ENCODE measurements at places on chromosomes 2 and 18.

- DNase-seq = no peak
These were observed 134.5 kb upstream of the TNP1 start for GRCh38 chr2:216994353-216994854.

DNA sequence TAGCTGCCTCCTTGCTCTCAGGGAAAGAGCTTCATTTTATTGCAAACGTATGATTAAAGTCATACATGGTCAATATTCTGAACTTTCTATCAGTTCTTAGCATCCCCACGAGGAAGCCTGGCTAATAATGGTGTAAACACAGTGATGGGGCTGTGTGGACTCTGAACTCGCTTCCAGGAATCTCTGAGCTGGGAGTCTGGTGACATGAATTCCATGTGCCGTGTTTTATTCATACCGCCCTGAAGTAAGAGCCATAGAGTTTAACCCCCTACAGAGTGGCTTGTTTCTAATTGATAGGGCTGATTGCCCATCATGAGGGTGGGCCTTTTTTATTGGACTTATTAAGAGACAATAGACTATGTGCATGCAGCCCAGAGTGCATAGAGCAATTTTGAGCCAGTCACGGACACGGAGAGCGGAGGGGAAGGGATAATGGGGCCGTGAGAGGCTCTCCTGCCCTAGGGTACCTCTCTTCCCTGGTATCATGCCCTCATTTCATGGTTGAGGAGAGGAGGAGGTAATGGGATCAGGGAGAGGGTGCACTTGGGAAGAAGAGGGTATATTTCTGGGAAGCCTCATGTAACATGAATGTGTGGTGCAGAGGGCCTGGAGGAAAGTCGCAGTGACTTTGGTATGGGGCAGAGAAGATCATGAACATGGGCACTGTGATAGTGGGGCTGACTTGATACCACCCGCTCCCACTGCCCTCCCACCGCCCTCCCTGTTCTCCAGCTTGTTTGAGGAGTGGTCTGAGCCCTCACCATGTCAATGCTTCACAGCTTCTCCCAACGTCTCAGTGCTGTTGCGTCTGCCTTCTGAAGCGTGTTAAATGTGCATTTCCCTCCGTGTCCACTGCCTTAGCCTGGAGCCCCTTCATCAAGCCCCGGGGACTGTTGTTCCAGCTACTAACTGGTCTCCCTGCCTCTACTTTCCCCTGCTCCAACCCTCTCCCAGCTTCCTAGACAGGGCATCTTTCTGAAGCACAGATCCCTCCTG, 73.2 kb downstream of the IL1R2 start:
- DNase-seq = no peak

DNA sequence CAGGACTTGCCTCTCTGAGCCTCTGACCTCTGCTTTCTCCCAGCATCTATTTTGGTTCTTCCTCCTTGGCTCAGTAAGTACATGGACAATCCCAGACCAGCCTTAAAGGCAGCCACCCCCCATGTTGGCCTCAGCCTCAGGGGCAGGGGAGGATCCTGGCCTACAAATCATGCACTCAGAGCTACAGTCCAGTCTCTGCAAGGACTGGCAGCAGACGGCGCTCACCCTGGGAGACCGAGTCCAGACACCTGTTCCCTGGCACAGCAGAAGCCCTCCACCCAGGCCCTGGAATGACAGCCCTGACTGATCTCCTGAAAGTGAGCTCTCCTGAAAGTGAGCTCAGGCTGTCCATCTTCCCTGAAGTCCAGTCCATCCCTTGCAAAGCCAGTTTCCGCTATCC, 25.7 kb upstream of the PTPN4 start:
- DNase-seq = no peak

DNA sequence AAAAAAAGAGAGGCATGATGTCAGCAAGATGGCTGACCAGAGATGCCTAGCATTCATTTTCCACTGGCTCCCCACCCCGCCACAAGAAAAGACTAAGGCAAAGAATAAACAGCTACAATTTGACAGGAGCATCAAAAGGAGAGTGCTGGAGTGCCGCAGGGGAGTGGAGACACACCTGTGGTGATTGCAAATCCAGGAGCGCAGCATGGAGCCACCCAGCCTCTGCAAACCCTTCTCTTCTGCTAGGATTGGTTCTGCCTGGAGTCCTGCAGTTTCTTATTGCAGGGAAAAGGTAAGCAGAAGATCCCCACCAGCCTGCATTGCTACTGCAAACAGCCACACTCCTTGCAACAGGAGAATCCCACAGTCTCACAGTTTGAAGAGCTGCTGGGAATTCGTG, 26.1 kb downstream of the BOLL start:
- no peak for DNase-seq

DNA sequence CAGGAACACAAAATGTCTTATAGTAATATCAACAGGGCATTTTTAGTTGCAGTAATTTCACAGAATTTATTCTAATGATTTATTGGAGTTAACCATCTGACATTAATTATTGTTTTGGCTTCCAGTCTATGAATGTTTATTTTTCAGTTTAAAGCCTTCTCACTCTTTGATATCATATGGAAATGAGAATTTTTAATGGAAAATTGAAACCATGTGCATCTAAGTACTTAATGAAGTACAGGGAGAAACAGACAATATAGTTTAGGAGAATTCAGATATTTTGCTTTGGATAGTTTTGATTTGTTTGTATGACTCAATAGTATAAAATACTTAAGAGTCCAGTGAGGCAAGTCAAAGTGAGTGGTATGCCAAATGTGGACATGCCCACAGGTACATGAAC, 126.1 kb downstream of the OLA1 start:
- DNase-seq = no peak

DNA sequence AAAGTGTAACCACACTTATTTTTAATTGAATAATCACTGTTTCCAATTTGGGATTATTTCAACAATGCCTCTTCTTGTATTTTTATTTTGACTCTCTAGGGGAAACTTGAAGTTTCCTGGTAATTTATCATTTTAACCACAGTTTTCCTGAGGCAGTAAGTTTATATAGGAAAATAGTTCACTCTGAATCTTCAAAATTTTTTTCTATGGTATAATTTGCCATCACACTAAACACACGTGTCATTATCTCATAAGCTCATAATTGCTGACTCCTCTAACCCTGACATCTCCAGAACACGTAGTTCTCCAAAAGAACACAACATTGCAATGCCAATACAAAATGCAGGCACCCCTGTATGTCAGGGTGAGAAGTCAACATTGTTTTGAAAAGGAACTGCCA, 102.2 kb upstream of the FZD7 start:
- DNase-seq = no peak

- DNase-seq = no peak
These were observed 359.5 kb downstream of the ZNF521 start for GRCh38 chr18:24992491-24992890.

GRCh38 chr2:61712060-61712459, 141.8 kb downstream of the FAM161A start:
- no peak for DNase-seq

- DNase-seq = no peak
These were observed 49.9 kb downstream of the CXCR4 start for GRCh38 chr2:136067897-136068580.

- no peak for DNase-seq
These were observed 22.1 kb downstream of the KIF1A start for GRCh38 chr2:240797914-240798313.

DNA sequence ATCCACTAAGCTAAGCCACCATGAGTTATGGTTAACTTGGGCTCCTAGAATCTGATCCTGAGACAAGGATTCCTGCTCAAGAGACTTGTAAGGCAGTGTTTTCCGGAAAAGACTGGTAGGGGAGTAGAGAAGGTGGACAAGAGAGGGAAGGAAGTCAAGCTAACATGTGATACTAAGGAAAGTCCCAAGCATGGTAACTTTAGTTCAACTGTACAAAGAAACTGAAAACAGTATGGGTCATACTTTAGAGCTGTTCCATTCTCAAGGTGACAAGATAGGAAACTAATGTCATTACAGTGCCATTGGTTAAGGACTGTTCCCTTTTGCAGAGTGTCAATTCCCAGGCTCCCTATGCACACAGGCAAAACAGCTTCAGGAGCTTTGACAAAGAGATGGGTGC, 5.8 kb downstream of the MYO5B start:
- no peak for DNase-seq

All from GM19239 (cell line).